Stimulated activated CD8-positive, alpha-beta memory T cell treated with anti-CD3 and anti-CD28 coated beads, Interleukin-12 subunit alpha, Interleukin-12 subunit beta, amount 100 ng/mL, for 1 hour (primary cell): ENCODE measurements at places on chromosomes 7 and 10.

GRCh38 chr7:111080495-111081105 is 10.3 kb upstream of the LRRN3 start:
- no peak for DNase-seq

DNA sequence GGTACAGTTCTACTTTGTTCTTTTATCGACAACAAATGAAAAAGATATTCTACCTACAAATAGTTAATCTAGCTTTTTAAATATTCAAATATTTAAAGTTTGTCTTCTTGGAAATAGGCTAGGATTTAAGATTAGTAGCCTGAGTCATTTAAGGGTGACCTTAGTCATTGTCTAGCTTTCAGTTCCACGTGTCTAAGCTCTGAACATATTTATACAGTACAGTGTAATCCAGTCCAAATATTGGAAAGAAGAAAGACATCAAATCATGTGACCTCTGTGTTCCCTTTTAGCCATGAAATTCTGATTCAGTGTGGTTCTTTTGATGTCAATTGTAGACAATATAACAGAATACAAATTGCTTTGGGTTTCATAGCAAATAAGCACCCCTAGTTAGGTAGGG is 121.1 kb downstream of the MALRD1 start:
- DNase-seq: no peak

DNA sequence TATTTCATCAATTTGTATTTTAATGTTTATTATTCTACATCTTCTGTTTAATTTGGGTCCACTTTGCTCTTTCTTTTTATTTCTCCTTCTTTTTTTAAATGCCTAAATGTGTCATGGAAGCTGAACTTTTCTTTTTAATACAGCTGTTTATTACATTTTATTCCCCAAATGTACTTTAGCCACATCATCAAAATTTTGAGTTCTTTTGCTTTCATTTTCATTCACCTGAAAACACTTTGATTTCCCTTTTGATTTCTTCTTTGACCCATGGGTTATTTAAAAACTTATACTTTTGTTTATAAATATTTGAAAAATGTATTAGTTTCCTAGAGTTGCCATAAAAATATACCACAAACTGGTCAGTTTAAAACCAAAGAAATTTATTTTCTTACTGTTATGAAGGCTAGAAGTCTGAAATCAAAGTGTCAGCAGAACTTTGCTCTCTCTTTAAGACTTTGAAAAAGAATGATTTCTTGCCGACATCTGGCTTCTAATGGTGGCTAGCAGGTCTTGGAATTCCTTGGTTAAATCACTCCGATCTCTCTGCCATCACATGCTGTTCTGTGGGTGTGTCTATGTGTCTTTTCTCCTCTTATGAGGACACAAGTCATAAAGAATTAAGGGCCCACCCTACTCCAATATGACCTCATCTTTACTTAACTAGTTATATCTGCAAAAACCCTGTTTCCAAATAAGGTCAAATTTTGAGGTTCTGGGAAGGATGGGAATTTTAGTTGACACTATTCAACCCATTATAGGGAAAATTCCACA is 225.5 kb downstream of the ANKRD7 start:
- no peak for DNase-seq

GRCh38 chr10:120436439-120437112 is 20.5 kb upstream of the PLPP4 start:
- DNase-seq: no peak

DNA sequence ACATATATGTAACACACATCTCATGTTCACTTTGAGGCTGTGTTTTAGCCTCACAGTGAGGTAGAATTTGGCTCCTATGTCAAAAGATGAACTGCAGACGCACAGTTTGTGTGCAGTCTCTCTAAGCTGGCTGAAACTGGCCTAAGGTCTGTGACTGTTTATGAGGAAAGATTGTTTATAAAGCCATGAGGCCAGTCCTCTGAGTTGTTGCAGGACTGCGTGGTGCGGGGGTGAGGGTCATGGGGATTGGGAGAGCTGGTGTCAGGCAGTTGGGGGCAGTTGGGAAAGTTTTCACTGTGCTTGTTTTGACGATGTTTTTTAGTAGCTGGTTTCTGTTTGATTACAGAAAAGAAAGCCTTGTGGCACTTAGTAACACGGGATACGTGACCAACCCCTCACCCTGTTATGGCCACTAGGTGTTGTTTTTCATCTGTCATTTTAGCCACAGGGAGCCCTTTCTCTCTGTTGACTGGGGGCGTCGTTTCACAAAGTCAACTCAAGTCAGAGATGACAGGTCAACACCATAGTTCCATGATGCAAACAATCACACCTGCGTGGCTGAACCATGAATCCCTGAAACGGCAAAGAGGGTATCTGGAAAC is 310.9 kb downstream of the CCDC3 start:
- no peak for DNase-seq

DNA sequence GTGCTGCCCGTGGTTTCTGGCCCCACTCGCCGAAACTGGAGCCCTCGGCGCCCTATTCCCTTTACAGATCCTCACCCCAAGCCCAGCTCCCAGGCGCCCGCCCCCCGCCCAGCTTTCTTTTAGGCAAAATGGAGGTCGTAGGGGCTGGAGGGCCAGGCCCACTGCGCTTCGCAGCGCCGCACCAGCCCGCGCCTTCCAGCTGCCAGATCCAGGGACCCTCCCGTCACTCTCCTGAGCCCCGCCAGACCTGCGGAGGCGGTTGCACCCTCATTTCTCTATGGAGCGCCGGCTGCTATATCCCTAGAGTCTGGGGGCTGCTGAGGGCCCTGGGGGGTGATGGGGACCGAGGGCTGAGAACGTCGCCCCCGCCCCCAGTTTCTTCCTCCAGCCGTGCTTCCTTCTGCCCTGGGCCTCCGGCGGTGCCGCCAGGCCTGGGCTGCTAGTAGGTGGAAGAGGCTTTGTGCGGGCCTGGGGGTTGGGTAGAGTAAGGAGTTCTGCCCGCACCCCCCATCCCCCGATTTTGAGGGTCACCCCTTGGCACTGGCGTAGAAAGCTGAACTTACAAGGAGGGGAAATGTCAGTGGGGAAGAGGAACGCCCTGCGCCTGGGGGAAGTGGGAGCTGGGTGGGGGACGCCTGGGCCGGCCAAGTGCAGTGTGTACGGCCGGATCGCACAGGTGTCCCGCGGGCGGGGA is 1.0 kb downstream of the GNB2 start:
- no peak for DNase-seq

DNA sequence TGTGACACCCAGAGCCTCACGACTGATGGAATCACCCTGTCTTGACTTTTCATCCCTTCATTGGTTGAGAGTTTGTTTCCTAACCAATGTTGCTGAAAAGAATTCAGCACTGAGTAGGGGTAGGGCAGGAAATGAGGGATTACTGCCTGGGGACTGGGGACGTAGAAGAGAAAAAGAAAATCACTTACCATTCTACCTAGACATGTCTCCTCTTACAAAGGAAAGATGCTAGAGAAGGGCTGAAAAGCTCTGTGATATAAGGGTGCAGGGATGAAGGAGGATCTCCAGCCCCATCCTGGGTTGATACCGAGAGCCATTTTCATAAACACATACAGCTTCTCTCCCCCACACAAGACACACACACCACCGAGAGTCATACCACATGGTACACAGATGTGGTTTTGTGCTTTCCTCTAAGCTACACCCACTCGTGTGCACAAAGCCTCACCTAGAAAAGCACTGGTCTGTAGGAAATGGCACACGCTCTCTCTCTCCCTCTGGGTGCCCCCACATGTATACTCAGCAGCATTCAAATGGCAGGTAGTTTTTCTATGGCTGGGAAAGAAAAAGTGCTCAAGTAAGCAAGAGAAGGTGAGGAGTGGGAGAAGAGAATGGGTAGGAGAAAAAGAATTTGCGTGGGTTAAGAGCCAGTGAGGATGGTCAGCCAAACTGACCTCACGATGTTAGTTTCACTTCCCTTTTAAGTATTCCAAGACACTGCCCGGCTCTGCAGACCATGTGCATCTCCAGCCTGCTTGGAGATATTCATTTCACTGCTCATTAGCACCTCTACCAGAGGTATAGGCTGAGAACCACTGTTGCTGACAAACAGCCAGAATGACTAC is 85.8 kb downstream of the CALD1 start:
- DNase-seq: no peak

- no peak for DNase-seq
These were observed 101.2 kb upstream of the PRPS1L1 start for GRCh38 chr7:18128846-18129245.

- DNase-seq: no peak
These were observed 237.8 kb downstream of the ZMYND11 start for GRCh38 chr10:373015-373414.

- DNase-seq: no peak
These were observed 71.5 kb downstream of the CARD11 start for GRCh38 chr7:2971914-2972834.

DNA sequence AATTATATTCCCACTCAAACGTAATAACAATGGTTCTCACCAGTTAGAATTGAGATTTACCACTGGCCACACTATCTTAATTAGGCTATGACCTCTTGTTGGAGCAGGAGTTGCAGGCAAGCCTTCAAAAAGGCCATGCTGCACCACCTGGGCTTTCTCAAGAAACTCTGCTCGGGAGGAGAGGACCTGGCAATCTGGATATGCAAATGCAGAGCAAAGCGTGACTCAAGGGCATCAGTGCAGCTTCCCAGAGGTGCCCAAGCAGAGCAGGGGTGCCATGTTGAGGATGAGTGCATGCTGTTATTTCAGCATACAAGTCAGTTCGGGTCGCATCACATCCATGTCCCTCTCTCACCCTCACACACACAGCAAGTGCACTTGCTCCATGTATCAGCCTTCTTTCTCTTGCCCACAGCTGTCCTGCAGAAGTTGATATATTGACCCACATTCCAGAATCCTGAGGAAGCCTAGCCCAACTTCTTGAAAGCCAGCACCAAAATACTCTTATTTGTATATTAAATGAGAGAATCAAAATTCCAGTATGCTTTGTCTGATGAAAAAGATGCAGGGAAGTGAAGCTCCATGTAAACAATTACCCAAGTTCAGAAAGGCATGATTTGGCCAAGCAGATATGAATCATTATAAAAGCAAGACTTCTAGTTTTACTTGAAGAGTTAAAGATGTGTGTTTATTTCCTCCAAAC is 55.7 kb upstream of the IL6 start:
- DNase-seq: no peak

DNA sequence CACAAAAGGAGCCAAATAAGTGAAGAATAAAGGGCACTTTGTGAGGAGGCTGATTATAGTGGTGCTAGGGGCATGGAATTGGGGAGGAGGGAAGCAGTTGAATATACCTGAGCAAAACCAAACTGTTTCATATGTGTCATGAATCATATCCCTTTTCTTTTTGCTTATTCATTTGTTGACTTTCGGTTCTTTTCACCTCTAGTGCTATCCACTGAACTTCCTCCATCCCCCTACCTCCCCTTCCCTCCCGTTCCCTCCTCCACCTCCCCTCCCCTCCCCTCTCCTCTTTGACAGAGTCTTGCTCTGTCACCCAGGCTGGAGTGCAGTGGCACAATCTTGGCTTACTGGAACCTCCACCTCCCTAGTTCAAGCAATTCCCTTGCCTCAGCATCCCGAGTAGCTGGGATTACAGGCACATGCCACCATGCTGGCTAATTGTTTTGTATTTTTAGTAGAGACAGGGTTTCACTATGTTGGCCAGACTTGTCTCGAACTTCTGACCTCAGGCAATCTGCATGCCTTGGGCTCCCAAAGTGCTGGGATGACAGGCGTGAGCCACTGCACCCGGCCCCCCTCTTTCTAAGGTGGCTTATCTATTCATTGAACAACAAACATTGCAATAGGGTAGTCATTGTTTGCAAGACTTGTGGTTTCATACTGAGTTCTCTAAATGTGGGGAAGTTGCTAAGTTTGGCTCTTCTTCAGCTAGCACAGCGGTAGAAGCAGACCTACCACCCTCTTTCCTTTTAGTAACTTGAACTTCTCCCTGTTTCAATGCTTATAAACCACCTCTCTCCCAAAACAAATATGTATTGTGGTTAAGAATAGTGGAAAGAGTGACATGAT is 150.4 kb upstream of the PRPS1L1 start:
- DNase-seq: no peak

DNA sequence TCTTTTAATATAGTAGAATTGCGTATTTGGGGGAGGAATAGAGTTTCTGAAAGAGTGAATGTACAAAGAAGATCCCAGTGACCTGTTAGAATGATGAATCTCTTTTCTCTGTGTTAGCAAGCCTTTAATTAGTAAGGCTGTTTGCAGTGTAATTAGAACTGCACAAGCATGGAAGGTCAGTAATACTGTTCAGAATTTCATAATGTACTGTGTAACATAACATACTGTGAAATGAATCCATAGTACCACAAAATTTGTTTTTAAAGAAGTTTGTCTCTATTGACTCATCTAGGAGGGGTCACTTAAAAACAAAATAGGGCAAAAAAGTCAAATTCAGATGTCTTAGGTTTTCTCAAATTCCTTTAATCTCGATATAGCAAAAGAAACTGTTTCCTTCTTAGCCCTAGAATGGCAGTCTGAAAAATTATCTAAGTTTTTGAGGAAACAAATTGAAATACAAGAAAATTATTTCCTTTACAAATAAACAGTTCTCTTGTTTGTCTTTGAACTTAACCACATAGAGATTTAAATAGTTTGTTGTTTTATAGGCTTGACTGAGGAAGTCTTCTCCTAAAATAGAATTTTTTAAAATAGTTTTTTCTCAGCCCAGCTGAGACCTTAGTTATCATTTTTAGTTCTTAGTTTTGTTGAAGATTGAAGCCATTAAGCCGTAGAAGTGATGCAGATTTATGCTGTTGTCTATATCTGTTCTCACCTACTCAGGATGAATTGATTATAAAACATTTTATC is 12.5 kb downstream of the ADK start:
- no peak for DNase-seq

- no peak for DNase-seq
These were observed 190.7 kb upstream of the CHRM2 start for GRCh38 chr7:136677471-136678365.

DNA sequence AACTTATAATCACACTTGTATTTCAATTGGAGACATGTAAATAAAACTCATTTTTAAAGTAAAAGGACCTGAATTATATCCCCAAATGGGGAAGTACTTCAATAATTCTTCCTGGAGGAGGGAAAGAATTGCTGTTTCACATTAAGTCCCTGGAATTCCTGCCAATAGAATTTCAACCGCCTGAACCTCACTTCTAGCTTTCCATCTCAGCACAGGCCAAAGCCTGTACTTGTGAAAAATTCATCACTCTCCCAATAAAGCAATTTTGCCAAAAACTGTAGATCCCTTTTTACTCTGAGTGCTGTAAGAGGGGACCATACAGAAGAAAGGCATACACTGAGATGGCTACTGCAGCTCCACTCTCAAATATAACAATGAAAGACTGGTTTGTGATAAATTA is 54.8 kb downstream of the CADPS2 start:
- DNase-seq: no peak

- no peak for DNase-seq
These were observed 702.1 kb downstream of the TNS3 start for GRCh38 chr7:46879783-46880182.

- DNase-seq: no peak
These were observed 35.2 kb downstream of the ZNF783 start for GRCh38 chr7:149297034-149297755.
